ENCODE measurements at places on chromosomes 13 and 19.

- DNase-seq = no peak
Measured at GRCh38 chr19:16741084-16741483, 21.4 kb downstream of the NWD1 start.

DNA sequence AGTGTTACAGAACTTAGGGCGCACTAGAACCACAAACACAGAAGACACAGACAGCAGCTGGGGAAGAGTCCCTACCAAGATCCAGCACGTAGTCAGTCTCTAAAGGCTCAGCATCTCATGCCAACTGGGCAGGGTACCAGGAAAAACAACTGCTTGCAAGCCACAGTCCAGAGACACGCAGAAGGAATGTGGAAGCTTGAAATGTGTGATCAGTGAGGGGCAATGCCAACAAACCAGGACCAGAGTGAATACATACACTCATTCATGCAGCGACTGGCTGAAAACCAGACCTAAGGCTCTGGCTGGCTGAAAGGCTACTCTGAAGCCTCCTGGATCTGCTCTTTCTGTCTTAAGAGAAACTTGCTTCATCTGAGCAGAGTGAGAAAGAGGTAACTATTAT lies 1484.8 kb downstream of the EFNB2 start:
- no peak for DNase-seq

DNA sequence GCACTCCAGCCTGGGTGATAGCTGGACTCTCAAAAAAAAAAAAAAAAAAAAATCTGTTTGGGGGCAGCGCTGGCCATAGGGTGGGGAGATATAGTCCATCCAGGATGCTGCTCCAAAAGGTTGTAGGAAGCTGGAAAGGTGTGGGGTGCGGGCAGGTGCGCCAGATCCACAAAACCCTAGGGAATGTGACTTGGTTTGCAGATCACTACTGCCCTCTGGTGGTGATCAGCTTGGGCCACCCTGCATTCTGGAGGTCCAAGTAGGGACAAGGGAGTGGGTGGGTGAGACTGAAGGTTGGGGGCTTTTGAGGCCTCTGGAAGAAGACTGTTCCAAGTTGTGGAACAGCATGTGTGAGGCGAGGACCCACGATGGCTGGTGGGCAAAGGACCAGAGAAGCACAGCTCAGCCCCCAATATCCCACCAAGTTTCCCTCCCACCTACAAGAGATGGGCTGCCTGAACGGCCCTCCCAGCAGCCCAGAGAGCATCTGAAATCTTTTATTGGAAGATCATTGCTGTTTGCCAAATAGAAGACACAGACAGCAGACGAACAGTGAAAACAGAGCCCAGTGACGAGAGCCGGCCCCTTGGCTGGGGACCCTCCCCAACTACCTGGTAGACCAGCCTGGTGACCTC lies 10.4 kb upstream of the TYK2 start:
- DNase-seq = peak; percentile 85

- DNase-seq = no peak
Measured at GRCh38 chr13:52767949-52768516, 28.4 kb upstream of the CNMD start.

- no peak for DNase-seq
Measured at GRCh38 chr19:6616011-6616410, 25.1 kb upstream of the CD70 start.

DNA sequence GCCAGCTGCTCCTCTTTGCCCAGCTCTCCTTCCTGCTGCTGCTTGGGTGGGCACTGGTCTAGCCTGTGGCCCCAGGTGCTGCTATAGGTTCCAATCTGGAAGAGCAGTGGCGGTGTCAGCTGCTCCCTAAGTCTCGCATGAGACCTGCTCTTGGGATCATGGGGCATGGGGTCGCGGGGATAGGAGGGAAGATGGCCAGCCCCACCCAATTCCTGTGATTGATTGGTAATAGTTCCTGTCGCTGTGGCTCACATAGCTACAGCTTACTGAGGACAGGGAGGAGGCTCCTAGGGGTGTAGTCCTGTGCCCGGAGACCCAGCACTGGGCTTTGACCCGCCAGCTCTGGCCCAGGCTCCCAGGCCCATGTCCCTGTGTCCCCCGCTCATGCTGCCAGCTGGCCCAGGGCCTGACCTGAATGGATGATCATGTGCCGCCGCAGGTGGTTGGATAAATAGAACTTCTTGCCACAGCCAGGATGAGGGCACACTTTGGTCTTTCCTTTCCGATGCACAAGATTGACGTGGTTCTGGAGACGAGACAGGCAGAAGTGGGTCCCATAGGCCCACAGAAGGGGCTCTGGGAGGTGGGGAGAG lies 4.5 kb upstream of the ELAVL3 start:
- DNase-seq = no peak

DNA sequence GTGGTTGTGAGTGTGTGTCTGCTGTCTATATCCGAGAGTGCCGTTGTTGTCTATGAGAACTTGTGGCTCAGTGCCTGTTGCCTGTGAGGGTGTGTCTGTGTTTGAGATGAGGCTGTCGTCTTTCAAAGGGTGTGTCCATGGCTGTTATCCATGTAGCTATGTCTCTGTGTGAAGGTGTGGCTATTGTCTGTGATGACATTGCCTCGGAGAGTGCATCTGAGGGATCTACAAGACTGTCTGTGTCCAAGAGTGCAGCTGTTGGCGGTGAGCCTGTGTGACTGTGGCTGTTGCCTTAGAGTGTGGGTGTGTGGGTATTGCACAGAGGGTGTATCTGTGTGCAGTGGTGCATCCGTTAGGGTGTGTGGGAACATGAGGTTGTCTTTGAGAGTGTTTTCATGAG lies 4.9 kb downstream of the NUMBL start:
- DNase-seq = peak; percentile 83

- peak; percentile 82 for DNase-seq
Measured at GRCh38 chr19:44657211-44657921, 13.7 kb downstream of the PVR start.

GRCh38 chr13:76790526-76790925 lies 95.7 kb downstream of the KCTD12 start:
- no peak for DNase-seq

DNA sequence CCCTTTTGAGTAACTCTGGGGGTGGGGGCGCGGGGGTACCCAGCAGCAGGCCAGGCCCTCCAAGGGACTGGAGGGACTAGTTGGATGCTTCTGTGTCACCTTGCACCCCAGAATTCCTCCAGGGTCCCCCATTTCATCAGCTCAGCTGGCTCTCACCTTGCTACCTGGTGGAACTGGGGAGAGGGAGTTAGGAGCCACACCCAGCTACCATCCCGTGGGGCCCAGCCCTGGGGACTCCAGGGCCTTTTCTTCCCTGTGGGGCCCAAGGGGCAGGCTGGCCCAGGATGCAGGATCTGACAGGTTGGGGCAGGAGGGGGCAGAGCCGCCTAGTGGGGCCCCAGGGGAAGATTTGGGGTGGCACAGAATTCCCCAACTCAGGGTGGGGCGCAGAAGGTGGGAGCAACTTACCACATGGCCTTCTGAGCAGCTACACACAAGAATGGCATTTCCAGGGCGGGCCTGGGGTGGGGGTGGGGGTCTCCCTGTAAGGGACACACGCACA lies 32.8 kb upstream of the NANOS3 start:
- DNase-seq = no peak

- peak; percentile 83 for DNase-seq
Measured at GRCh38 chr19:17555929-17556813, 722 bp downstream of the COLGALT1 start.

- DNase-seq = peak; percentile 93
Measured at GRCh38 chr19:57934820-57935665, at the start of gene ZNF418. ZNF418 (minus strand) TSS chr19:57935402; CDS start chr19:57933822, 1,580 bp downstream.

DNA sequence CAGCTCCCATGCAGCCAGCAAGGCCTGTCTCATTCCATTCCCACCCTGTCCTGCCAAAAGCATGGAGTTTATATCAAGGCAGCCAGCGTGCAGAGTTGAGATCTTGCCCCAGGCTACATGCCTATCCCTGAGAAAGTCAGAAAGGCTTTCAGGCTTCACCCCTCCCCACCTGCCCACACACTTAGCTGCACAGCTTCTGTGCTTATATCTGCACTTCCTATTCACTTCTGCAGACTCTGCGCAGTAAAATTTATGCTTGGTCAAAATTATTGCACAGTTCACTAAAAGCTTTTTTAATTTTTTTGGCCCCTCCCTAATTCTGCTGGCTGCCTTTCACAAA lies 12.5 kb upstream of the ZNF675 start:
- DNase-seq = no peak

DNA sequence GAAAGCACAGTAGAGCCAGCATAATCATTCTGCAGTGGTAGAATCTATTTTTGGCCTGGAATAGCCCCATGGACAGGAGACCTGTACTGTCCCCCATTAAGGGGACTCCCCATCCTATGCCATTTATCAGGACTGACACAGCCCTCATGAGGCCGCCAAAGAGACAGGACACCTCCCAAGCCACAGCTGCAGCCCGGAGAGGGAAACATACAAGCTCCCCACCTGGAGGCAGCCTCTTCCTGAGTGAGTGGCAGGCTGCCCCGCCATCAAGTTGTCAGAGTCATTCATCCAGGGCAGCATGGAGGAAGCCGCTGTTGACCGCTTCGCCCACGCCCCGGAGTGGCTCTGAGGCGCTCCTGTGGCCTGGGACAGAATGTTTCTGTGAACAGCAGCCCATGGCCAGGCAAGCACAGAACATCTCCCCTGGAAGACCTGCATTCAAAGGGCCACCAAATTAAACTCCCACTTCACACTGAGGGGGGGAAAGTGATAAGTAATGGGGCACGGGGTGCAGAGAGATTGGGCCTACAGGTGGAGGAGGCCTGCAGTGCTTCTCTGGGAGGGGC lies 111.3 kb downstream of the ZDHHC20 start:
- no peak for DNase-seq

GRCh38 chr13:77184455-77184854 lies 142.4 kb downstream of the MYCBP2 start:
- peak; percentile 27 for DNase-seq

DNA sequence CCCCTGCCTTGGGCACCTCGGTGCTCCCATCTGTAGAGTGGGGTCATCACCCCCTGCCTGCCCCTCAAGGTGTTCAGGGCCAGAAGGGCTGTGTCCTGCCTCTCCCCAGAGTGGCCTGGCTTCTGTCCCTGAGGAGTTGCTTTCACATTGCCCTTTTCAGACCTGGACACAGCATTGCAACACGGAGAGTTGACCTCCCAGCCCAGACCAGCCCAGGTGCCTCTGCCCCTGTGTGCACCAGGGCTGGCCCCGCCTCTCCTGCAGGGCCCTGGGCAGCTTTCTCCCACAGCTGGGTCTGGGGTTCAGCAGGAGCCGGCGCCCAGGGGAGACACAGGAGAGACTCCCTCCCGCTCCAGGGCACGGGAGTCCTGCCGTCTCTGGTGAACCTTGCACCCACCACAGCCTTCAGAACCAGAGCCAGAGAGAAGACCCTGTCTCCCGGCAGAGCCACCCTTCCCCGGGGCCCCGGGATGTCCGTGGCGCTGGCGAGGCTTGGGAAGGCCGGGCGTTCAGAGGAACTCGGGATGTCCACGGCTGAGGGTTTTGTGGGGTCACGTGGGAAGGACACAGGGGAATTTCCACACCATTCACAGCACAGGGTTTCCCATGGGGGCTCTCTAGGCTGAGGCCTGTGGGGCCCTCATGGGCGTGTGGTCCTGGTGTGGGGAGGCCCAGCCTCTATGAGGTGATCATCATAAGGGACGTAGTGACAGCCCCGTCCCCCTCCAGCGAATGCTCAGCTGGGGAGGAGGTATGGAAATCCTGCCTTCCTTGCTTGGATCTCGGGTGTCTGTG lies 23.2 kb downstream of the C13orf46 start:
- no peak for DNase-seq

GRCh38 chr13:39297664-39298171 lies 259.5 kb downstream of the NHLRC3 start:
- DNase-seq = no peak

- DNase-seq = peak; percentile 76
Measured at GRCh38 chr19:14114854-14115253, 2.7 kb downstream of the PRKACA start.
